Erythroblast (primary cell): ENCODE measurements at places on chromosomes 2 and 18.

GRCh38 chr2:109264595-109265328, 135.8 kb downstream of the SH3RF3 start:
- DNase-seq: no peak

DNA sequence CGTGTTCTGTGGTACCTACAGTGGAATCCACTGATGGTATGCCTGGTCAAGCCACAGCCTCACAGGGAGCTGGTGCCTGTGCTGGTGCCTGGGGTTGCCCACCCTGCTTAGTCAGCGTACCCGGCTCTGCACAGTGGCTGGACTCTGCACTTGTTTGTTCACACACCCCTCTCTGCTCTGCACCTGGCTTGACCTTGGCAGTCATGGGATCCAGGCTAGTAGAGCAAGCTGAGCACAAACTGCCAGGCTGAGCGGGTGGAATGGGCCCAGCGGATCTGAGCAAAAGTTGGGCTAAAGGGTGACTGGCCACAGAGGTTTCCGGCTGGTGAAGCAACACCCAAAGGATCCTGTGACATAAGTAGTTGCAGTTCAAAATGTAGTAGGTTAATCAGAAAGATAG, 163.5 kb downstream of the CDH19 start:
- no peak for DNase-seq

DNA sequence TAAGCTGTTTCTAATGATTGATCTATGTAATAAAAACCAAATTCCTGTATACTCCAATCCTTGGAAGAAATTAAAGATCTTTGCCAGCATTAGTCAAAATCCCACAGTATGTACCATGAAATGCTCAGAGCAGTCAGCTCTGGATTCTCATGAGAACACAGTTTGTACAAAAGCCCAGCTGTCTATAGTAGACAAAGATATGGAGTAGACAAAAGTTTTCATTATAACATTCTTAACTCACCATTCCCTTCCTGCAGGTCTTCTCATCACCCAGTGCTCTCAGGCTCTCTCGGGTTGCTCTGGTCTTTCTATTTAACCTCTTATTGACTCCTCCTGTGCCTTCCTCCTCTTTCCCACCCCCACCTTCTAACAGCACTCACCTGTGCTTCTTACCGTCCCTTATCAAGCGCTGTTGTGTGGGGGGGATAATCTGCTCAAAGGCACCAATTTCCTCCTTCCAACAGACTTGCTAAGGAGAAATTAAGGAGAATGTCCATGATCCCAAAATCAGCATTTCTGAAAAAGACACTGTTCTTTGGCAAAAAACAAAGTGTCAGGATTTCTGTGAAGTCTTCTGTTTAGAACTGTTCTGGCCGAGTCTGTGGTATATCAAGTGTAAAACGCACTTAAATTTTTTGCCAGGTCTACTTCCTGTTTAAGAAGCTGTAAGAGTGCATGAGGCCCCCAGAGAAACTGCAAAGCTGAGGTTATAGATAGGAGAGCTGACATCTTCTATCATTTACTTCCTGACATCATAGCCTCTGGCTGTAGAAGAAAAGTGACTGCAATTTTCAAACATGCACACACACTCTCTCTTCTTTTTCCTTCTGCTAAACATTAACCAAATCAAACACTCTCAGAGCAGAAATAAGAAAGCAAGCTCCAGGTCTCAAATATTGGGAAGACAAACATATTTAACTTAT, 144.1 kb downstream of the EVA1A start:
- peak; percentile 6 for DNase-seq

GRCh38 chr2:241315879-241316631, at the start of gene SEPTIN2:
Gene SEPTIN2 (plus strand): TSS chr2:241315925. CDS start chr2:241324233, 8,308 bp downstream.
- no peak for DNase-seq

DNA sequence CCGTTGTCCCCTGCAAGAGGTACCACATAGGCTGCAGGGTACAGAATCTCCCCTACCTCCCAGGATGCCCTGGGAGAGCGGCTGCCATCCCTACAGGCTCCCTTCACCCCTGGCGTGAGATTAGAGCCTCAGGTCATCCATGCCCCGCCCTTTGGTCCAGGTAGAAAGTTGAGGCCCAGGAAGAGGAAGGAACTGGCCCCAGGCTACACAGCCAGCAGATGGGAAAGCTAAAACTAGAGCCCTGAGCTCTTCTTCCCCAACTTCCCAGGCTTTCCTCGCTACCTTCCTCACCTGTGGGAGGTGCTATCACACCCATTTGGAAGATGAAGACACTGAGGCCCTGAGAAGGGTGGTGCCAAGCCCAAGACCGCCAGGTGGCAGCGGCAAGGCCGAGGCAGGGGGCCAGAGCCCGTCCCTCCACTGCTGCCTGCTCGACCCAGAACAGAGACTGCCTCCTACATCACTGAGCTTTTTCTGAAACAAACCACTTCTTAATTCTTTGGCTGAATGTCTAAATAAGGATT, 25.8 kb downstream of the CIB4 start:
- no peak for DNase-seq

DNA sequence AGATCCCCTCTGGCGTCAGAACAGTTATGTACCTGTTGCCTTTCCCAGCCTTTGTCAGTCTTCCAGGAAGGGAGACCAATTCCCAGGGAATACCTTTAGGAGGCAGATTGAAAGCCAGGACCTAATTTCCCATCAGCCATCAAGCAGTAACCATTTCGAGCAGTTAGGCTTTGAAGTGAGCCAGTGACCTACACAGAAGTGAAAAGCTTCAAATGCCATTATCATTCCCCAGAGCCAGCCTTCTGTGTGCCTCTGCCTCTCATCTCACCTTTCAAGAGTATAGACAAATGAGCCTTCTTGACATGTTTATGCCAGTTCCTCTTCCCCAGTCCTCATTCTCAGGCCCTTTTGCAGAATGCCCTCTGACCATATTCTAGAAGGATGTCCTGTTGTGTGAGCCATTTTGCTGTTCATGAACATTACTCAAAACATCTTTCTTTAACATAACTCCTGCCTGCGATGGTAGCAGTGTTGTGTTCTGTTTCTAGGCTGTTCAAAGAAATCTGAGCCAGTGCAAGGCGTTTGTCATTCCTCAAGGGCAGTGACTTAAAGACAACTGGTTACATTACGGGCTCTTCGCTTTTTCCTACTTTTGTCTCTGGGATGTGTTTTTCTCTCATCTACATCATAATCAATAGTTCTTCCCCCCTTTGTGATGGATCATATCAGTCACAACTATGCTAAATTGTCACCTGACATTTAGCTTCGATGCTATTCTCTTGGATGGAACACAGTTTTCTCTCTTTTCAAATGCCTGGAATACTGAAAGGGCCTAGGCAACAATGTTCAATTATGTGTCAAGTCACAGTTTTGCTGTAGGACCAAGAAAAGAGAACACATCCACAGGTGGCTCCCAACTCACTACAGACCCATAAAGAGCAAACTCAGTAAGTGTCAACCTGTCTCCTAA, 138.6 kb downstream of the ALK start:
- DNase-seq: no peak

DNA sequence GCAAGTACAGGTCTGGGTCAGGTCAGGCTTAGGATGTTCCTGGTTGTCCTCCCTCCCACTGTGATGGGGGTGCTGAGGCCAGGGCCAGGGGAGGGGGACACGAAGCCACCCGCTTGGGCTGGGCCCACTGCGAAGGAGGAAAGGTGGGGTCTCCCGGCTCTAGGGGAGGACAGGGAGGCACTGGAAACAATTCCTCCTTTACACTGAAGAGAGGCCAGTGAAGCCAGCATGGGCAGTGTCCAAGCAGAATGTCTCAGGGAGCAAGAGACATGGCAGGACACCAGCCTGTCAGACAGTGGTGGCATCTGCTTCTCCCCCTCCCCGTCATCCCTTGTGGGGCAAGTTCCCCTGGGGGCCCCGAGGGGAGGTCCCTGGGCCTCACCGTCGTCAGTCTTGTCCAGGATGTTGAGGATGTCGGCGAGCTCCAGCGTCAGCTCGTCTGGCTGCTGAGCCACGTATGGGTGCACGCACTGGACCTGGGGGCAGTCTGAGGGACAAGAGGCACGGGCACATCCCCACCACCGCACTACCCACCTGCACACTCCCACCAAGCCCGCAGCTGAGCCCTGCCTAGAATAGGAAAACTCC, 10.8 kb downstream of the SNORC start:
- DNase-seq: no peak

- no peak for DNase-seq
These were observed 11.8 kb downstream of the MYO3B start for GRCh38 chr2:170189757-170190156.

DNA sequence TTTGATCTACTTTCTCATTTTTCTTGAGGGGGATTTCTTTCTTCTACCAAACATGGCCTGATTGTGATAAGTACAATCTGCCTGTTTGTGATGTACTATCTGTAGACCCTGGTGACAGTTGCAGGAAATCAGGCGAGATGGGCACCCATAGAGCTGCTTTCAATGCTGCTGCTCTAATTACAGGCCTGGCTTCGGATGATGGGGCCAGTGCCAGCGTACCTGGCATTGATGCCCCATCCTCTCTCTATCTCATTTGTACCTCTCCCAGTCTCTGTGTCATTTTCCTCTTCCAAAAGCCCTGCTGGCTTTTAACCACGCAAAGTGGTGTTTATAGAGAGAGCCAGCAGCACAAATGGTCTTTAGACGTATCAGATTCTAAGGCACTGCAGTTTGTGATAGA, 69.9 kb downstream of the KCTD18 start:
- DNase-seq: no peak

GRCh38 chr18:26813043-26813442, 52.5 kb downstream of the AQP4 start:
- peak; percentile 37 for DNase-seq

GRCh38 chr2:73920577-73921545, 5.8 kb upstream of the DGUOK start:
- DNase-seq: peak; percentile 76

DNA sequence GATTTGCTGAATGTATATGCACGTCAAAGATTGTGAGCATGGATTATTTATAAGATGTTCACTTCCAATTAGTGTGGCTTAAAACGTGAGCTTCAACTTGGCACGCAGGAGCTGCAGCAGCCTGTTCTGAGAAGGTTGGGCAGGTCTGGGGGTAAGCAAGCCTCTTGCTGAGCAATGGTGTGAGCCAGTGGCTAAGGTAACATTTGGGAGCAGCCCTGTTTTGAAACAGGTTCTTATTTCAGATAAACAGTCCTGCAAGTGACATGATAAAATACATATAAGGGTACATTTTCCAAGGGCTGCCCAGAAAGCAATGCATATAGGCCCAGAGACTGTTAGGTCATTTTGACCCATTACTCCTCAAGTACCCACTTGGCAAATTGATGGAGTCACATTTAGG, 415.3 kb downstream of the ZNF521 start:
- peak; percentile 62 for DNase-seq

DNA sequence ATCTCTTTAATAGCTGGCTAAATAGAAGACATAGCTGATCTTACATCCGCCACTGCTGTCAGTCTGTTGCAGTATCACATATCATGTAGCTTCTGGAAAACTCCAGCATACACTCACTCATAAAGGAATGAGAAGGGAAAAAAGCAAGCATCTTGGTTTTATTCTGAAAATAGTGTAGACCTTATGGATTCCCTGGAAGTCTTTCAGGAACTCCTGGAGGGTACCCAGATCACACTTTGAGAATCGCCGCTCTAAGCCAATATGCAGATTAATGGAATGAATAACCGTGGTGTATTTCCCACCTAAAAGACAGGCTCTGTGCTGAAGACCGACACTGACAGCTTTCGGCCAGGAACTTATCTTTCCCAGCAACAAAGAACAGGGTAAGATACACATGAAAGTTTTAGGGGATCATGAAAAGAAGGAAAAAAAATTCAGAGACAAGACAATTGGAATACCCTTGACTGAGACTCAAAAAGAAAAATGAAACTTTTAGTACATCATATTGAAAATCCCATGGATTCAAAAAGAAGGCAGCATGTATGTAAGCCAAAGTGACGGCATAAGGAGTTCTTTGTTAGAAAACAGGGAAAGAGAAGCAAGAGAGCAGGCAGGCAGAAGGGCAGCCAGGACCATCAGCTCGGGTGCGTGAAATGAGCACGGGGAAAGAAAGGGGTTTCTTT, 56.4 kb upstream of the SEC11C start:
- no peak for DNase-seq

DNA sequence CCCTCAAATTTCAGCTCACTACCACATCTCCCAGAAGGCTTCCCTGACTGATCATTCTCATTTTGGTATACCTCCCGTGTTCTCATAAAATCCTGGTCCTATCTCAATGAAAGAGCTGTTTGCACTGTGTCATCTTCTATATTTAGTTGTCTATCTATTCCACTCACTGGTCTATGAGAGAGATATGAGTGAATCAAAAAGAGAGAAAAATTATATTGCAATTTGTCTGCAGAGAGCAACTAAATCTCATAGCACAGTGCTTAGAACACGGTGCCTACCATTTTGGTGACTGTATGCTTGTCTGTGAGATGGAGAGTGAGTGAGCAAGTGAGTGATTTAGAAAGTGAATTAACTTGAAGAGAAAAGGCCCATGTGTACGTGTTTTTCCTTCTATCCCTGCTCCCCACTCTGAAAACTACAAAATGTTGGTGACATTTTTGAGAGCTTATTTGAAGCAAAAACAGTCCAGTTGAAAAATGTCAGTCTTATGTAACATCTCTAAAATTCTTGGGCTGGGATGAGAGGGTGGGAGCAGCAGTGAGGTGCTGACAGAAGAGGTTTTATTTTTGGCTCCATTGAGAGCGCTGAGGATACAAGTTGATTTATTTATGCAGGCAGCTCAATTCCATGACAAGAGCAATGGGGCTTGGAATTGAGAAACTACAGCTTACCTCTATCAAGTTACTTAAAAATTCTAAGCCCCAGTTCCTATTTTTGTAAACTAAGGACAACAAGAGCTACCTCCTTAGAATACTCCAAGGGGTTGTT, 373.5 kb upstream of the CHST9 start:
- no peak for DNase-seq

- no peak for DNase-seq
These were observed 15.8 kb upstream of the COL6A3 start for GRCh38 chr2:237429753-237430152.

DNA sequence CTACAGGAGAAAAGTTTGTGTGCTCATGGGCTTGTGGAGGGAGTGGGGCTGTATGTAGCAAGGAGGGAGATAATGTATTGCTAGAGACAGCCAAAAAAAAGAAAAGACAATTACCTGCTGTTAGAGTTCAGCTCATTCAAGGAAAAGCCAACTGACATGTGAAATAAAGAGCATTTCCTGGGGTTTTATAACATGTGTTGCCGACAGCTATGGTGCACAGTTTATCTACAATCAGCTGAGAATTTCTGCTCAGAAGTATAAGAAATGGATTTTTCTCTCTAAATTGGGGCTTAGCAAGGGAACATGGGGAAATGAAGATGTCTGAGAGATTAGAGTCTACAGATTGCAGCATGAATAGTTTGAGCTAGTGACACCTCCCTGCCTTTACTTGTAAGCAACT, 674.1 kb downstream of the SUCLG1 start:
- no peak for DNase-seq

- peak; percentile 87 for DNase-seq
These were observed at the start of gene THUMPD2 for GRCh38 chr2:39778775-39779340. Gene THUMPD2 (minus strand): TSS chr2:39779258. CDS start chr2:39779239, 19 bp downstream.

DNA sequence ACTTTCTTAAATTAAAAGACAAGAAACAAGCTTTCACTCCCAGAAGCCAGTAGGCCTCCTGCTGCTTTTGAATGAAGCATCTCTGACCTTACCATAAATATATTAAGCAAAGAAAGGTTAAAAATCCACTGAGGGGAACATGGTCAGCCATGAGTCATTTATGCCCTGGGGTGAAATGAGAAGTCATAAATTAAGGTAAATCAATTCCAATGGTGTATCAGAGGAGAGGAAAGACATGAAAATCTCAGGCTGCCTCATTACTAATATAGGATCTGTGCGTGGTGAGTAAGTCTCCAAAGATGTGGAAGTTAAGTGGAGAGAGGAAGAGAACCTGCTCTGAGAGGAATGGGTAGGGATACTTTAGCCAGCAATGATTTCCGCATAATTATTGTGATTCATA, 292.3 kb upstream of the CHAC2 start:
- DNase-seq: no peak
